ENCODE measurements at places on chromosomes 3 and 15.

- DNase-seq = no peak
Observed at GRCh38 chr3:177062052-177062732, 135.1 kb downstream of the TBL1XR1 start.

DNA sequence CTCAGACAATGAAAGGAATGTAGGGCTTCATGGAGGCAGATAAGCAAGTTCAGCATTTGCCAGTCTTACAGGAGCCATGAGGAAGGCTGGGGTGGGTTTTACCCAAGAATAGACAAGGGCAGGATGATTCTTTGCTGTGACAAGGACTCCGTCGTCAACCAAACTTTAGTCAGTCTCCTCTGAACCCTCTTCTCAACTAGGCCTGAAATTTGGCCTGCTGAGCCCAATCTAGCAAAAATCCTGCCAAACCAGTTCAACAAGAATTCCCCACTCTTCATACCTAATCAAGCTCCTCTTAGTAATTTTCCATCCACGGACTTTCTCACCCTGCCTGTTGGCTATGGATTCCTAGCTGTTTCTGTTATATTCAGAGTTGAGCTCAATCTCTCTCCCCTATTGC lies 280.5 kb downstream of the TBL1XR1 start:
- no peak for DNase-seq

DNA sequence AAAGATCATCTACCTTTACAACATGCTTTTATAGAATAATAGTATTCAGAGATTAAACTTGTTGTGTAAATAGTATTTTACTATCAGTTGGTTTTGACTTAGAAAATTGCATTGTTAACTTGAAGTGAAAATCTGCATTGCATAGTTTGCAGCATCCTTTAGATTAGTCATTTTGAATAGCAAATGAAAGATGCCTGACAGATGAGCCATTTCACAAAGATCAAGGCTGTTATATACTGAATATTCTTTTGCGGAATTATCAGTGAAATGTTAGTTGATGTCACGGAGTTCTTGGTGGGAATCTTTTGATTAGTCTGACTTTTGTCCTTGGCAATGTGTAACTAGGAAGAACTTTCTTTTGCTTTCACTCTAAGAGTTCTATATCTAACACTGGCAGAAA lies 24.5 kb downstream of the RSRC1 start:
- no peak for DNase-seq

DNA sequence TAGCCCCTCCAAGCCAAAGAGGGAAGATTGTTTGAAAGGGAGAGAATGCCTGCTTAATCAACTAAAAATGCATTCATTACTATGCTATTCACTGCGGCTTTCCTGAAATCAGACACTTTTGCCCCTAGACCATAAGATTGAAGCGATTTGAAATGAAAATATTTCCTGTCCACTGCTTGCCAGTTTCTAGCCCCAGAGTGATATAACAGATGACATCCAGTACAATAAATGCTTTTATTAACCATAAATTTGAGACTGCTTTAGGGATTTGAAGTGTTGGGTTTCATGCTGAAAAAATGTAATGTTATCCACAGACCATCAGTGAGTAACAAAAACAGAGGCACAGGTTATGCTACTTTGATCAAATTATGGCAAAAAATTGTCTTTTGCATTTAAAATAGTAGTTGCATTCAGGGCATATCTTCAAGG lies 14.1 kb downstream of the IL17RD start:
- DNase-seq = no peak

GRCh38 chr3:10389995-10390394 lies 69.1 kb upstream of the SEC13 start:
- no peak for DNase-seq

DNA sequence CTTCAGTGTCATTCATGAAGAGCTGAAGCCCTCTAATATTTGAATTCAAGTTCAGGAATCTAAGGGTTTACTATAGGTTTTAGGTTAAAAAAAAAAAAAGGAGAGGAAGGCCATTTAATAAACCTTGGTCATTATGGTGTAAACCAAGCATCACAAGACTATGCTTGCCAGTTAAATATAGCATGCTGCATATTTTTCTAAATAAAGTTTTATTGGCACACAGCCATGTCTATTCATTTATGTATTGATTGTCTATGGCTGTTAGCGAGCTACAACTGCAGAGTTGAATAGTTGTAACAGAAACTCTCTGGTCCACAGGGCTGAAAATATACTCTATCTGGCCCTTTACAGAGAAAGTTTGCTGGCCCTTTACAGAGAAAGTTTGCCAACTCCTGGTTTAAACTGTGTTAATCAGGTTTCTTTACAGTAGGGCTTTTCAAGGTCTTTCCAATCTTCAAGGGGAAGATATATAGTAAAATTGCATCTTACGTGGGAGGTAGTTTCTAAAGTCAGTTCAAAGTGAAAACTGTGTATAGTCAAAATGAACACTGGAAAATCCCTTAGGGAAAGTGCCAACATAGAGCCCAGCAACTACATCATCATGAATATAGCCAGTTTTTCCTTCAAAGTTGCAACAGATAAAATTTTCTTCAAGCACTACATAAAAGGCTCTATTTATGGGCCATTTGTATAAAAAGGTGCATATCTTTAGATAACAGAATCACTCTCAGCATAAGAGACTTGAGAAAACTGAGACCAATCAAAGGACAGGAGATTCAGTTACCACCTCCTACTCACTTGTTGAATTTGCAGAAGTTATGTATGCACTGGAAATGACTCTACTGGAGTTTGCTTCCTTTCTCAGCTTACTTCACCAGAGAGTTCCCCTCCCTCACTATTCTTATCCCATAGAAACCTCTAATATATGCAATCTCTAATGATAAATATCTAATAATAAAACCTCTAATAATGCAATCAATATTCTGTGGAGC lies 49.7 kb upstream of the FRMD4B start:
- DNase-seq = no peak

- no peak for DNase-seq
Observed at GRCh38 chr3:44117239-44117638, 124.4 kb upstream of the TOPAZ1 start.

GRCh38 chr15:32649342-32649741 lies 7.8 kb downstream of the SCG5 start:
- DNase-seq = no peak

GRCh38 chr3:130700541-130700940 lies 46.1 kb downstream of the PIK3R4 start:
- no peak for DNase-seq

DNA sequence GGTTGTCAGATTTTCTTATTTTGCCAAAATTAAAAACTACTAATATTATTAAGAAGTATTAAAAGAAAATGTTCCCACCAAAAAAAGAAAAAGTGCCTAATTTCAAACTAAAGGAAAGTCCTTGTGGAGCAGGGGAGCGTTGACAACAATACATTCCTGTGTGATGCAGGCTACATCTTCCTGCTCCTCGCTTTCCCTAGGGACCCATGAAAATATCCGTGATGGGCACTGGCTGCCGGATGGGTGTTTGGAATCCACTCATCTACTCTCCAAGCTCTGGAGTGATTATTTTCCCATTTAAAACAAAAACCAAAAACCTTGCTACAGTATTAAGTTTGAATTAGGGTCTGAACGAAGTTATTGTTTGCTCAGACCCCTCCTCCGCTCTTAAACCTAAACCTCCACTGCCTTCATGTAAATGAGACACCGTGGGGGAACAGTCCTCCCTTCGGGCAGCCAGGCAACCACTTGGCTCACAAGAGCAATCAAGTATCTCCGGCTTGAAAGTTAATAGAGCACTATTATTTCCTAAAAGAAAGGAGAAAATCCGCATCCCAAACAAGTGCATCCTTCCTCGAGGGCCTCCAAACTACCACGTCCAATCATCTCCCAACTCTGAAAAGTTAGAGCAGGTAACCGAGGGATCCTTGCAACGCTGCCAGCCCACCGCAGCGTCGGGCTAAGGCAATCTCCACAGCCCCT lies 1.5 kb downstream of the ITGB5 start:
- DNase-seq = no peak

DNA sequence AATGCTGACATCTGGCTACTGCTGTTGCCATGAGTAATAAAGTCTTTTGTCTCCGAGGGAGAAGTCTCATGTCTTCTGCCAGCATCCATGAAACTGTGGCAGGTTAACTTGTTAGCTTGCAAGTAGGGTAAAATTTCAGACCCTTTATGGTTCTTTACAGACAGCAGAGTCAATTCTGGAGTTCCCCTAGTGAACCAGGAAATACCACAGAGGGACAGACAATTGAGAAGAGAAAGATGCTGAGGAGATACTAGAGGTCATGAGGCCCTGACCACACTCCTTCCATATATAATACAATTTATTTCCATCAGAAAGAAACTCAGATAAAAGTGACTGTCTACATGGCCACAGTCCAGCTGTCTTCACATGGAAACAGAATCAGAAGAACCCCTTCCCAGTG lies 38.1 kb downstream of the NMNAT3 start:
- DNase-seq = no peak

GRCh38 chr15:26872206-26872605 lies 5.3 kb downstream of the GABRA5 start:
- DNase-seq = no peak

GRCh38 chr3:186342197-186342596 lies 19.8 kb downstream of the DGKG start:
- DNase-seq = no peak

GRCh38 chr3:2156244-2156847 lies 57.7 kb downstream of the CNTN4 start:
- no peak for DNase-seq

- DNase-seq = no peak
Observed at GRCh38 chr3:107981471-107982111, 109.2 kb downstream of the CD47 start.

DNA sequence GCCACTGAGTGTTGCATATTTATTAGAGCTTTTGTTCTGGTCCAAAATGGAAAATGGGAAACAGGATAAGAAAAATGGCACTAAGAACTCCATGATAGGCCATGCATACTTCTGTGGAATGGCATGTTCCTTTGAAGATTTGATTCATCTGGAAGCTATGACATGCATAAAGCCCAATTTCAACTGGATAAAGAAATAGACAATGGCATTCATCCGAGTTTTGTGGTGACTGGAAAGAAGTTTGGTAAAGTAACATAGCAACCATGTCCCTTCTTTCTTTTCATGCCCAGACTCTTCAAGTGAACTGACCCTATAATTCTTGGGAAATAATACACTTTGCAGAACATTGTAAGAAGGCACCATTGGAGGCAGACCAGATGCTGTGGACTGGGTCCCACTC lies 368.4 kb upstream of the IL12A start:
- no peak for DNase-seq

DNA sequence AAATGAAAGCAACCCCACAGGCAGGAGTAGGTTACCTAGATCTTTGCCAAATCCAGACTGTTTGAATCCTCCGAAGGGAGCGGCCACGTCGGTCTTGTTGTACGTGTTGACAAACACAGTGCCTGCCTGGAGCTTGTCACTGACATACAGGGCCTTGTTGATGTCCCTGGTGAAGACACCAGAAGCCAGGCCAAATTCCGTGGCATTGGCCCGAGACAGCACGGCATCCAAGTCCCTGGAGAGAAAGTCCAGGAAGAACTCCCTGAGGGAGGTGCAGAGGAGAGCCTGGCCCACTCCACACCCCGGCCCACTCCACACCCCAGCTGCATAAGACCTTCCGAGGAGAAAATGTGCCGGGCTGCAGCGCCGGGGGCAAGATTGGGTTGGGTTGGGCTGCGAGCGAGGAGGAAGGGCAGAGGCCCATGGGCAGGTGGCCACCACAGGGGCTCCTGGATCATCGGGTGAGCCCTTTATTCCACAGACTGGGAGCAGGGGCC lies 21.8 kb upstream of the SLC41A3 start:
- DNase-seq = no peak

DNA sequence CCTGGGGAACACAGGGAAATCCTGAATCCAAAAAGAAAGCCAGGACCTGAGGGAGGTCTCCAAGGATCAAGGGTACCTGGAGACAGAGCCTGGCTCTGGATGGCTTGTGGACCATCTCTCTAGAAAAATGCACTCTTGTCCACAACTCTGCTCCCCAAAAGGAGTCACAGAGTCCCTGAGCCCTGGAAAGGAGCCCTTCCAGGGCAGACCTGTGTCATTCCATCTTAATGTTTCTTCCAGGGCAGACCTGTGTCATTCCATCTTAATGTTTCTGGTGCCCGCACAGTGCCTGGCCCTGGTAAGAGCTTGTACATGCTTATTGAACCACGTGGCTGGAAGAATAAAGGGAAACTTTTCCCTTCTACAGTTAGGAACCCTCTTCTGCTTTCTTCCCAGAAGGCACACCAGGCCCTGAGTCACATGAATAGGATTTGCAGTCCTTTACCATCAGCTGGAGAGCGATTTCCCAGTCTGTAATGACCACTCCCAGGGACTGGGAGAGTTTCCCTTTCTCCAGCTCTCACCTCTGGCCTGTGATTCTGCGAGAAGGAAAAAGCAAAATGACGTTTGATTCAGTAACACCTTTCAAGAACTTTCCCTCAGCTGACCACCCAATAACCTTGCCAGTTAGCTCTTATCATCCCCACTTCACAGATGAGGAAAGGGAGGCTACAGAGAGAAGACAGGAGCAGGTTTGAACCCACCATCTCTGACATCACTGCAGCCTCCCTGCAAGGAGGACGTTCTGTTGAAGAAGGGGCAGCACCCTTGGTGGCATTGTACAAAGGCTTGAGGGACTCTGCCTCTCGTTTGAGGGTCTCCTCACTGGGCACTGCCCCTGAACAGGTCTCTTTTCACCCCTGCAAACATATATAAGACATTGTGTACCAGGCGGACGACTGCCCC lies 35.8 kb upstream of the SLCO2A1 start:
- no peak for DNase-seq

GRCh38 chr3:125281381-125281780 lies 68.8 kb upstream of the SLC12A8 start:
- no peak for DNase-seq

GRCh38 chr15:75720787-75721479 lies 8.3 kb upstream of the CSPG4 start:
- DNase-seq = peak; percentile 9

GRCh38 chr3:108940568-108941263 lies 13.0 kb downstream of the GUCA1C start:
- DNase-seq = no peak

DNA sequence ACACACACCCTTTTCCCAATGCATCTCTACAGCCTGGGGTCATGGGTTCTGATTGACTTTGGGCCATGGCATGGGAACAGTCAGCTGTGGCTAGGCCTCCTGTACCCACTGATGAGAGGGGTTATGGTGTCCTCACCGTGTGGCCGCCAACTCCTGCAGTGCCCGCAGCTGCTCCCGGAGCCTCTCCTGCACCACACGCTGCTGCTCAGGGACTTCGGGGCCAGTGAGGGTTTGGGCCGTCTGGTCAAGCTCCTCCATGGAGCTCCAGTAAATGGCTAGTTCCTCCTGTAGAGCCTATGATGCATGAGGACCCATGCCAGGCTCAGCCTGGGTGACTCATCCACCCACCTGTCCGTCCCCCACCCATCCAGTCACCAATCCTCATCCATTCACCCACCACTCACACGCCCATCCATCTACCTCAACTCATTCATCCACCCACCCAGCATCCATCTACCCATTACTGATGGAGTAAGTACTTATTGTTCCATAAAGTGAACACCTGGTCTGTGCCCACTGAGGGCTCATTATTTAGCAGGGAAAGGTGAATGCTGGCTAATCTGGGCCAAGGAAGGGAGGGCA lies 21.6 kb downstream of the SPTBN5 start:
- no peak for DNase-seq
